ENCODE measurements at places on chromosomes 11 and 22. TPM values are rescaled to one million over a fixed set of nuclear protein-coding genes. Genes with fewer than 3 reads are reported as not detected.

The DAGLA gene
- 3.7 TPM for polyA plus RNA-seq

The A4GALT gene
- polyA plus RNA-seq: not detected

The ACAD8 gene
- polyA plus RNA-seq: 39.1 TPM

The DNAL4 gene
- 6.1 TPM for polyA plus RNA-seq

The MS4A8 gene
- not detected for polyA plus RNA-seq

The ASRGL1 gene
- 39.7 TPM for polyA plus RNA-seq

The TRIM5 gene
- polyA plus RNA-seq: 4.4 TPM

The DLG2 gene
- polyA plus RNA-seq: 404 TPM

The RPS19BP1 gene
- 37.0 TPM for polyA plus RNA-seq

The HEPHL1 gene
- polyA plus RNA-seq: not detected
